ENCODE measurements at places on chromosomes 5 and 9.

DNA sequence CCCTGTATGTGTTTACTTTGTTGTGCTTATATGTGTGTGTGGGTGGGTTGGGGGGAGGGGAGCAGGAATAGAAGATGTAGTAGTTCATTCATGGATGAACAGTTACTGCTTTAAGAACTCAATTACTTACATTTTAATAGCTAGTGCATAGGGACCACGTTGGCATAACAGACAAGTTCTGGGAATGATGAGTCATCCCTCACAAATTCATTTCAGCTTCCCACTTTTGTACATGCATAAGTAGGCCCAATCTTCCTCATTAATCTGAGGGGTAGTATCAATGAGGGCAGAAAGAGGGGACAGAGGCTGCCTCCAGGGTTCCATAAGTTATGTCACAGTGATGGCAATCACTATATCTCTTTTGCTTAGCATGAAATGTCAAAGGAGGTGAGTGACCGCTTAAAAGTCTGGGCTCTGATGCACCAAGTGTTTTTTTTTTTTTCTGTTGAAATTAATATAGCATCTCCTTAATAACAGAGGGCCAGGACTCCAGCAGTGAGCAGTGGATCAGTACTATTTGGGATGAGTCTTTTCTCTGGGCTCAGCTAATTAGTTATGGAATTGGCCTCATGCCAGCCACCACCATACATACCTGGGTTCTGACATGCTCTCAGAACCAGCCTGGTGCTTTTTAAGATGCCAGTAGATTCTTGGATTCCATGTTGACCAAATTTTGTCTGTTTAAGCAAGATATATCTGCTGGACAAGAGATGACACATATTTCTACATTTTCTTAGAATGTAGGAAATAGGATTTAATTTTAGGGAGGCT is 37.1 kb downstream of the PRDM6 start:
- no peak for DNase-seq

- no peak for DNase-seq
Observed at GRCh38 chr5:75331-76320, 16.3 kb upstream of the PLEKHG4B start.

- no peak for DNase-seq
Observed at GRCh38 chr5:31291323-31291854, 97.9 kb downstream of the CDH6 start.

DNA sequence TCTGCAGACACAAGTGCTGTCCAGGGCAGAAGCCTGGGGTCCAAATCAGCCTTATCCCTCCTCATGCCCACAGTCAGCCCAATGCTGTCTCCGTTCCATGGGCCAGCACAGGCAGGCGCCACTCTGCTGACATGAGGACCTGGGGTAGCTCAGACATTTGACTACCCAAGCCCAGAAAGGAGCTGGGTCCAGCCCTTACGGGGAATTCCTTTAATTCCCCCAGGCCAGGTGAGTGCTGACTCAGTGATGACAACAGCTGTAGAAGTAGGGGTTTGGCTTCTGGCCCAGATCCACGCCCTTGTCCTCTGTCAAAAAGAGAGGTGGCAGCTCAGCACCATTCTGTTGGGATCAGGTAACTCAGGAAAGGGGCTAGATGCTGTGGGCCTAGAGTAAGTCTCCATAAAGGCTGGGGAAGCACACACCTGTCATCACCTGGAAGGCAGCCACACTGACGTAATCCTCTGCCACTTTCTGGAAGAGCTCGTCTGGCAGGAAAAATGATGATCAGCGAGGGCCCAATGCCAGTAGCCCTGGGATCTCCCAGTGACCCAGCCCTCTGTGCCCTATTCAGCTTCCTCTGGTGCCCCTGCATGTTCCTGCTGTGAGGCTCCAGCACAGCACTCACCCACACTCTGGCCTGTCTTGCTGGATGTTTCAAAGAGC is 1.9 kb downstream of the RAB24 start:
- no peak for DNase-seq

- DNase-seq = no peak
Observed at GRCh38 chr5:89313044-89313443, 430.1 kb upstream of the MEF2C start.

DNA sequence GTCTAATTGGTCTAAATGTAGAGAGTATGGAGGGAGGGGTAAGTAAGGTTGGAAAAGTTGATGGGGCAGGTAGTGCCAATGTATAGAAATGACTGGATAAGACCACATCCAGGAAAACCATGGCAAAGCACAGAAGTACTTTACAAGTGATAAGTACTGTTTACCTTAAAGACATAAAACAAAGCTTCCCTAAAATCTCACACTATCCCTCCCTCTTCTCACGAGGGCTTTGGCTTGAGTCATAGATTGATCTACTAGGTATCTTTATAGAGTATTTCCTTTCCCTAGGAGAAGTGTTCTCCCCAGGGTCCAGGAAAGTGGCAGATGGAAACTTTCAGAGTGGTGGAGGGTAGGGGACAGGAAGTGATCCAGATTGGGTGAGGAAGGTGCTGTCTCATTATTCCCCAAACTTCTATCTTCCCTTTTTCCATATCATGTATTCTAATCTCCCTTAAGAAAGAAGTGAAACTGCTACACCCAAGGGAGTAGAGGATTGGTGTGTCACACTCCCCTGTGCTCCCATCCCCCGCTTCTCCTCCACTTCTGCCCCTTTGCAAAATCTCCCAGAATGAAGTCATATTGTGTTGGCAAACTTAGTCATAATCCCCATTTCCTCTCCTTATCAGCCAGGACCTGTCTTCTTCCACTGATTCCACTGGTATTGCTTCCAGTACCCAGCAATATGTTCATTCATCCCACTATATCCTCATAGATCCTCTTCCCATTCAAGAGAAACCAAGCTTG is 14.6 kb downstream of the IL33 start:
- no peak for DNase-seq

- no peak for DNase-seq
Observed at GRCh38 chr5:110785356-110785755, 46.5 kb downstream of the SLC25A46 start.

GRCh38 chr5:80481019-80481893 is 6.6 kb upstream of the FAM151B start:
- no peak for DNase-seq

DNA sequence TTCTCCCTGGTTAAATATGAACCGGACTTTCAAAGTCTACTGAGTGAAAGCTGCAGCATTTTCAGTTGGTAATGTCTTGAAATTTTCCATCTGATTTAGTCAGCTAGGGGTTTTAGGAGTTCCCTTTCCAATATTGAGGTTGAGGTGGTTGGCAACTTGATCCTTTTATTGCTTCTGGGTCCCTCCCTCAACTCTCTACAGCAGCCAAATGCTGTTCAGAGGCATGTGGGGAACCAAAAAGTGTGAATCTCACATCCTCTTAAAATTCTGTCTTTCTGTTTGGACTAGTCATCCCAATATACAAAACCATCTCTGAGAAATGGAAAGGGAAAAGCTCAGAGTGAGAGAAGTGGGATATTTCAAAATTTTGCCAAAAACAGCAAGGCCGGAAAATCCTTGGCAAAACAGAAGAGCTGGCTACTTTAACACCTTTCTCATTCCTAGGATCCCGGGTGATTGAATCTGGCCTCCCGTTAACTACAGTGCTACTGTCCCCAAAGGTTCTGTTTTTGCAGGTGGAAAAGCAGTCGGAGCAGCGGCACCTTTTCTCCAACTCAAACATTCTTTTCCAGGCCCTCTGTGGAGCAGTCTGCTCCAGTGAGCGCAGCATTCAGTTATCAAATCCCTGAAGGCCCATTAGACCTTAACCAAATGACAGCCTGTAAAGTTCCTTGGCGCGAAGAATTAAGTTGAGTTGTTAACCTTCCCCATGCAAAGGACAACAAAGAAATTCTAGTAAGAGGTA is 345.9 kb upstream of the NUDT12 start:
- DNase-seq = no peak

DNA sequence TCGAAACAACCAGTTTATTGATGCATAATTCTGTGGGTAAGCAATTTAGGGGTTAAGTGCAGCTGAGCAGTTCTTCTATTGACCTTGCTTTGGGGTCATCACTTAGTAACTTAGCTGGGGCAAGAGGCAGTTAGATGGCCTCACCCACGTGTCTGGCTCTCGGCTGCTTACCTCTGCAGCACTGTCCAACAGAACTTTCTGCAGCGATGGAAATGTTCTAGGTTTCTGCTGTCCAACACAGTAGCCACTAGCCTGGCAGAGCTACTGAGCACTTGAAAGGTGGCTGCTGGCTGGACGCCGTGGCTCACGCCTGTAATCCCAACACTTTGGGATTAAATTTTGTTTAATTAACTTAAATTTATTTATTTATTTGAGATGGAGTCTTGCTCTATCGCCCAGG is 13.1 kb upstream of the URM1 start:
- no peak for DNase-seq

DNA sequence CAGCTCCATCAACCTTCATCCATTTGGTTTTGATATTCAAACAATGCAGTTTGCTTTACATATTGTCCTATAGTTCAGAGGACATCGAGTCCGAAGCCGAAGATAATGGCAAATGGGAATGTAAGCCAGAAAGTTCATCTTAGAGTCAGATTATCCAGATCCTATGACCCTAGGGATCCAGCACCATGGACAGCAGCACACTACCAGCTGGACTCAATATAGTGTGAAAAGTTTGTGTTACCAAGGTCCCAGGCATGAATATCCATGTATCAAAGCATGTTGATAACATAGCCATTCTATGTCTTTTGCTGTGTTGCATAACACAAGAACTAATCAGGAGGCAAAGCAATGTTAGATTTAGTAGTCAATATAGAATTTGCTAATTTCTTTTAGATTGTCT is 46.3 kb downstream of the FSTL4 start:
- DNase-seq = no peak

DNA sequence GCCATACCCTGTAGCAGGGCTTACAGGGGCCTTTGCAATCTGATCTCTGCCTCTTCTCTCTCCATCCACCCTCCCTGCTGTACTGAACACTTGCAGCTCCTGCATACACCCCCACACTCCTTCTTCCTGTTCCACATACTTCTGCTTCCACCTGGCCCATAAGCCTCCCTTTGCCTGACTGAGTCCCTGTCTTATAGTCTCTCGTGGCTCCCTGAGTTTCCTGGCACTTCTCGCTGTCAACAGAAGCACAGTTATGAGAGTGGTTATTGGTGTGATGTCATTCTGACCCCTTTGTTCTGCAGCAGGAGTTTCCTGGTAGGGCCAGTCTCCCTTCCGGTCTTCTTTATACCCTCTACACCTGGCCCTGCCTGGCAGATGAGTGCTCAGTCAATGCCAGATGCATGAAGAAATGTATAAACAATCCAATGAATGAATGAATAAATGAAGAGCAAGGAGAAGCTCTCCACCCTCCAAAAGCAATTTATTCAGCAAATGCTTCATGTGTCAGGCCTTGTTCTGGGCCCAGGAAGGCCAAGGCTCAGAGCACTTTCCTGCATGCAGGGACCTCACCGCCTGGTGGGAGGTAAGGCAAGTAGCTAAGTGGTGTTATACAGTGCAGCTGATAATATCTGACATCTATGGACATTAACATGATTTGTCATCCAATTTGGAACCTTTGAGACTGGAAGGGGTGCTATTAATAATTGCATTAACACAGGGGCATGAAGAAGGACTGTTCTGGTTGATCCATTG is 20.5 kb upstream of the CSF1R start:
- DNase-seq = no peak

DNA sequence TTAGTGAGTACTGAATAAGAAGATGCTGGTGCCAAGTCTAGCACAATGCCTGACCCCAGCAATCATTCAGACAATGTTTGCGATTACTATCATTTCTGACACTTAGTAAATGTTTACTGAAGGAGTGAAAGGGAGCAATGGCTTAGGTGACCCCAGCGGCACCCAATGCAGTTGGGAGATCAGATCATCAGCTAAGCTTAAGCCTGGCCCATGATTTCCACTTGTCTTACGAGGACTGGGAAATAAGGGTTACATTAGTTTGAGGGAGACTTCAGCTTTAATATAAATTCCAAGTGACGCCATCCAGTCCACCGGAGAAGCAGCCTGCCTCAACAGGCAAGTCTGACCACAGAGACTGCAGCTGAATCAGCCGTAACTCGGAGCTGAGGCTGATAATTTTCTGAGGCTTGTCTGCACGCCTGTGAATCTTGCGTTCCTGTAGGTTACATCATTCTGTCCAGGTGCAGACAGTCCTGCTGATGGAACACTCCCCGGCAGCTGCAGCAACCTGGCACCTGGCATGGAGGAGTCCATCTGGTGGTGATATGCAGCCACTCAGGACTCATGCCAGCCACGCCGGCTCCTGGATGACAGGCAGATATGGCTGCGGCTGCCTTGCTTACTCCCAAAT is 34.9 kb upstream of the FGF1 start:
- DNase-seq = no peak

- DNase-seq = no peak
Observed at GRCh38 chr5:115168829-115169486, 750 bp downstream of the TRIM36 start.

DNA sequence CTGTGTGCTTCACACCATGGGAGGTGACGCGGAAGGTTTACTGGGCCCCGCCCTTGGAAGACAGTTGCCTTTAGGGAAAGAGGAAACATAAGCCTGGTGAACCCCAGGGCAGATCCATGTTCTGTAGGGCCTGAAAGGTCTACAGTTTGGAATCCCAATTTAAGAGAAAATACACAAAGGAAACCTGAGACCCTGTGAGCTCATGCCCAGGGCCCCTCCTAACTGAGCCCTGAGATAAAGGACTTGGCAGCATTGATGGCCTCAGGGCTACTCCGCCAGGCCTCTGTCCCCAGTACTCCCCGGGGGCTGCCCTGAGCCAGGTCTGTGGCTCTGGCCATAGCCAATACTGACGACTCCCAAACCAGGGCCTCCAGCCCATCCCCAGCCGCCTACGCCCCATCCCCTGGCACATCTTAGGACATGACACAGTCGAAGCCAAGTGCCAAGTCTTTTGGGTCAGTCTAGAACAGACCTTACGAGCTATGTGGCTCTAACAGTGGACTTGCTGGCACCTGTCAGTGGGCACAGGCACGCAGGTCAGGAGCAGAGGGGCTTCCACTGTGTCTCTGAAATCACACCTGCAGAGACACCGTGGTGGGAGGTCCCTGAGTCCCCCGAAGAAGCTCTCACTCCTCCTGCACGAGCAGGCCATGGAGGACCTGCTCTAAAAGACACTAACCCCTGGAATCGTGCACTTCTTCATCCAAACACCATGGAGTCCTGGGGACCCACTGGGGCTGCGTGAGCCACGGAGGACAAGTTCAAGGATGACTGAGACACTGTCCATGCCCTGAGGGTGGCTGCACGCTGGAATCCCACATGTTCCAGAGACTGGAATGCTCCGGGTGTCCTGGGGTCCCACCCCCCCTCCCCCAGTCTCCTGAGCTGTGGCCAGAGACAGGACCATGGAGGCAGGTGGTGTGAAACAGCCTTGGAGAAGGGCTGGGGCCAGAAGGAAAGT is 40.3 kb upstream of the BARHL1 start:
- DNase-seq = no peak
